Activated T-helper 2 cell treated with anti-CD3 and anti-CD28 coated beads, Interferon-gamma antibody, Interleukin-2, Interleukin-4, amounts not matched to agents 10 μg/mL and 5 μg/mL and 100 μg/mL, durations not matched to agents 14 hours and 24 hours and 36 hours (primary cell): ENCODE measurements at places on chromosomes 7 and 10. TPM values are rescaled to one million over a fixed set of nuclear protein-coding genes. Genes with fewer than 3 reads are reported as not detected.
A peak's percentile ranks its signal among the peaks of the same experiment; 100 is the strongest.

DNA sequence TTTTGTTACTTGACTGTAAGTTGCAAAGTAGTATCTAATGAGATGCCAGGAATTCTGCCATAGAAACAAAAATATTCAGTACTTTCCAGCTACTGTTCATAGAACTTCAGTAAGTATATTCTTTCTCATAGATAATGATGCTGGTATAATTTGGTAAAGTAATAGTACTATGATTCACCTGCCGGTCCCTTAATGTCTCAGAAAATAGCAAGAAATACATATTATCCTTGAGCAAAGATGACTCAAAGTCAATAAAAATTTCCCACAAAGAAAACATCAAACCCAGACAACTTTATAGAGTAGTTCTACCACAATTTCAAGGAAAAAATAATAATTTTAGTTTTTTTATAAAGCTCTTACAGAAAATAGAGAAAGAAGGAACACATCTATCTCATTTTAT, 105.4 kb downstream of the EPDR1 start:
- no peak overlapping the region for H3K27ac ChIP-seq
- no peaks in the 10 kb centered on the region for H3K4me1 ChIP-seq
- no peaks in the 10 kb centered on the region for H3K36me3 ChIP-seq
- no peak overlapping the region for H3K4me3 ChIP-seq
- DNase-seq, result no peak

- peak overlapping the region; percentile 60 for H3K27ac ChIP-seq
- peaks cover 11% of the 10 kb centered on the region for H3K27me3 ChIP-seq
- peaks cover 2% of the 10 kb centered on the region for H3K36me3 ChIP-seq
- no peak overlapping the region for H3K4me3 ChIP-seq
- DNase-seq, result peak; percentile 60
Observed at GRCh38 chr7:55309040-55309991, 55.8 kb upstream of the LANCL2 start.

GRCh38 chr10:1058017-1058416, 1.8 kb downstream of the WDR37 start:
- peak overlapping the region; percentile 95 for H3K4me3 ChIP-seq
- peak overlapping the region; percentile 87 for H3K27ac ChIP-seq
- H3K36me3 ChIP-seq, result peaks cover 55% of the 10 kb centered on the region
- H3K27me3 ChIP-seq, result no peaks in the 10 kb centered on the region
- H3K4me1 ChIP-seq, result peaks cover 72% of the 10 kb centered on the region

- H3K36me3 ChIP-seq, result peaks cover 6% of the 10 kb centered on the region
- H3K27ac ChIP-seq, result no peak overlapping the region
- peaks cover 10% of the 10 kb centered on the region for H3K27me3 ChIP-seq
- H3K4me1 ChIP-seq, result no peaks in the 10 kb centered on the region
- H3K4me3 ChIP-seq, result no peak overlapping the region
Observed at GRCh38 chr7:138163800-138164199, 87.5 kb downstream of the AKR1D1 start.

CLEC2L gene
- total RNA-seq, result not detected in 2 replicates

MRPS17 gene
- 28.3 and 29.4 TPM in 2 replicates for total RNA-seq
